Karpas-422 (cell line): ENCODE measurements at places on chromosomes 1 and 21. TPM values are rescaled to one million over a fixed set of nuclear protein-coding genes. Genes with fewer than 3 reads are reported as not detected.

FALEC gene
- 0.54 TPM in 1 of 2 replicates, not detected in the other for total RNA-seq

SFN gene
- total RNA-seq = 0.47 and 1.0 TPM in 2 replicates

ELAPOR1 gene
- 0.22 and 4.7 TPM in 2 replicates for total RNA-seq

DEPDC1 gene
- total RNA-seq = 13.3 and 36.6 TPM in 2 replicates

TMEM79 gene
- total RNA-seq = 6.1 and 9.8 TPM in 2 replicates

ATAD3C gene
- 0.51 TPM in 1 of 2 replicates, not detected in the other for total RNA-seq

SPATA21 gene
- total RNA-seq = 1.2 and 1.4 TPM in 2 replicates

A3GALT2 gene
- 0.47 TPM in 1 of 2 replicates, not detected in the other for total RNA-seq

SDHC gene
- 14.2 and 48.8 TPM in 2 replicates for total RNA-seq

SLC35F3 gene
- total RNA-seq = not detected in 2 replicates

OPTC gene
- not detected in 2 replicates for total RNA-seq

SLC44A5 gene
- 0.04 TPM in 1 of 2 replicates, not detected in the other for total RNA-seq

OR10X1 gene
- total RNA-seq = not detected in 2 replicates

TINAGL1 gene
- total RNA-seq = not detected in 2 replicates

SOD1 gene
- total RNA-seq = 275 and 350 TPM in 2 replicates

- peaks cover 5% of the 10 kb centered on the region for H3K4me1 ChIP-seq
- DNase-seq = no peak
- H3K36me3 ChIP-seq = no peaks in the 10 kb centered on the region
- no peaks in the 10 kb centered on the region for H3K27me3 ChIP-seq
- H3K4me3 ChIP-seq = no peak overlapping the region
Observed at GRCh38 chr1:183093786-183094298, 70.6 kb downstream of the LAMC1 start.

GRCh38 chr1:195761104-195761503 lies 847.1 kb downstream of the KCNT2 start:
- no peak overlapping the region for H3K27ac ChIP-seq
- H3K36me3 ChIP-seq = no peaks in the 10 kb centered on the region
- H3K4me1 ChIP-seq = no peaks in the 10 kb centered on the region
- no peaks in the 10 kb centered on the region for H3K27me3 ChIP-seq
- no peak for DNase-seq

DNA sequence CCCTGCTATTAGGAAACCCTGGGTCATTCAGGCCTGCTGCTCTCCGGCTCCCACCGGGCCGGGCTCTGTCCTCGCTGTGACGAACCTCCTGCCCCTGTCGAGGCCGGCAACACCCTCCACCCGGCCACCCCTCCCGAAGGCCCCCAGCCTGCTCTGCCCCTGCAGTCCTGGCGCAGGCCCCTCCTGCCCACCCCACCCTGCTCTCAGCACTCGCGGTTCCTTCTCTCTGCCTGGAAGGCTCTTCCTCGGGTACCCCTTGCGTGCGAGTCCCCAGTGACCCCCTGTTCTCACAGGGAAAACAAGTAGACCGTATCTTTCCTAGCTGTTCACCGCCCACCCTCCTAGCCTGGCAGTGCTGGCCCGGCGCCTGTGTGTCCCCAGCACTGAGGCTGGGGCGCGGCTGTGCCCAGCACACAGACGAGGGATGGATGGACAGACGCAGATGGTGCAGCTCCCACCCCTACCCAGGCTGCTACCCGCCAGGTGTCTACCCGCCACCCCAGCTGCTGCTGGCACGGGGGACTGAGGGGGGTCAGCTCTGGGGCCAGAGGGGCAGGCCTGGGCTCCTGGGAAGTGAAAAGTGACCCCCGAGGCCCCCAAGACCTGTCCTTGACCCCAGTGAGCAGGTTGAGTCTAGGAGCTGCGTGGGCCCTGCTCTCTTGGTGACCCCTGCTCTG lies 3.1 kb upstream of the VWA1 start:
- H3K36me3 ChIP-seq = no peaks in the 10 kb centered on the region
- H3K27ac ChIP-seq = no peak overlapping the region
- DNase-seq = no peak
- H3K27me3 ChIP-seq = no peaks in the 10 kb centered on the region
- no peaks in the 10 kb centered on the region for H3K4me1 ChIP-seq

GRCh38 chr1:183894290-183894565 lies 89.3 kb downstream of the RGL1 start:
- no peaks in the 10 kb centered on the region for H3K36me3 ChIP-seq
- H3K27me3 ChIP-seq = 0 out of 2 replicates have a peak, but pooled peaks cover 2% of the 10 kb centered on the region
- no peak overlapping the region for H3K4me3 ChIP-seq
- DNase-seq = no peak
- peaks cover 9% of the 10 kb centered on the region for H3K4me1 ChIP-seq

DNA sequence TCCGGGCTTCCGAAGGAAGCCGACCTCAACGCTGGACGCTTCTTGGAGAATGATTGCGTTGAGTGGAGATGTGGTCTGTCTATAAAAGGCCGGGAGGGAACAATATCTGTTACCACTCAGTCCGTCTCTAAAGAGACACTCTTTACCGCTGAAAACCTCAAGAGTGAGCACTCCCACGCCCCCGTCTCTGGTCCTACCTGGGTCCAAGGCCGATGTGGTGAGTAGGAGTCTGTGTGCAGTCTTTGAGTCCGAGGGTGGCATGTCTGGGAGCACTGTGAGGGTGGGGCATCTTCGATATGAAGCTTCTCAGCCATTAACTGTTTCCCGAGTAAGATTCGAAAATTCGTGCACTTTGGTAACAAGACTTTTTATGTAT lies 576 bp downstream of the ZFP69 start:
- no peaks in the 10 kb centered on the region for H3K27me3 ChIP-seq
- peak; percentile 68 for DNase-seq
- peak overlapping the region; percentile 27 for H3K27ac ChIP-seq
- peaks cover 39% of the 10 kb centered on the region for H3K36me3 ChIP-seq
- peaks cover 21% of the 10 kb centered on the region for H3K4me1 ChIP-seq

DNA sequence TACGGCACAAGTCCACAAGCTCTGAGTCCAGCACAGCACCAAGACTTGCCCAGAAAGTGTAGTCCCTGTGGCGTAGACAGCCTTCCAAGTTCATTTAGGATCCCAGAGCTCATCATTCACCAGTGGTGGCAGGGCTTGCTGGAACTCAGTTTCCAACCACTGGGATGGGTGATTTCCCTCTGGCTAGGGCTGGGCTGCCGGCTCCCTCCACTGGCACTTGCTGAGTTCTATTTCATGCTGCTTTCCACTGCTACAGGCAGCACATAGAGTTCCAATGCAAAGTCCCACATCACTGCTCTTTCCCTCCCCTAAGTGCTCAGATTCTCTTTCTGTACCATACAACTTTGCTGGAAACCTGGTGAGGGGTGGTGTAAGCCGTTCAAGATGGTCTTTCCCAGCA lies 510.3 kb upstream of the TMPRSS15 start:
- no peaks in the 10 kb centered on the region for H3K27me3 ChIP-seq
- no peak overlapping the region for H3K27ac ChIP-seq
- DNase-seq = no peak
- no peak overlapping the region for H3K4me3 ChIP-seq

GRCh38 chr1:243903041-243903440 lies 53.0 kb upstream of the AKT3 start:
- H3K27me3 ChIP-seq = no peaks in the 10 kb centered on the region
- no peak overlapping the region for H3K27ac ChIP-seq
- no peaks in the 10 kb centered on the region for H3K4me1 ChIP-seq
- H3K36me3 ChIP-seq = no peaks in the 10 kb centered on the region

DNA sequence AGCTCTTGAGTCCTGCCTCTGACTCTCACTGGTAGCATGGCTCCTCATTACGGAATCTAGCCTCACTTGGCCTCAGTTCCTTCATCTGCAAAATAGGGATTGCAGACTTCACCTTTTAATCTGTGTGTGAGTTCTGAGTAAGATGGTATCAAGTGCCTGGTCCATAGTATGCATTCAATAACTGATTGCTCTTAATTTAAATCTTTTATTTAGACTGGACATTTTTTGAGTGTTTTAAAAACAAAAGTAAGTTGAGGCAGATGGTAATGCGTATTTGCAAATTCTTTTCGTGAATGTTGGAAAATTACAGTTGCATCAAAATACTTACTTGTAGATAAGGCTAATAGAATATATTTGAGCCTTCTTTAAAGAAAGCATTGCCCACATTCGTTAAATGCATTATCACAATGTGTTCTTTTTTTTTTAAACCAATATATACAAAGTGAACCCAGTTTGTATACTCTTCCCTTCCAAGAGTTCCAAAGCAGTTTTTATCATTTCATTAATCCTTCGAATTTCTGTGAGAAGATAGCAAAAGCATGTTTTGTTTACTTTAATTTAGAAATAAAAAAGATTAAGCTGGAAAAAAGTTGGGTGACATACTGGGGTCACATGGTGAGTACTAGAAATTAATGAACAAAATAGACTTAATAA lies 8.1 kb downstream of the DNM3 start:
- DNase-seq = no peak
- H3K27ac ChIP-seq = no peak overlapping the region
- no peaks in the 10 kb centered on the region for H3K36me3 ChIP-seq
- no peaks in the 10 kb centered on the region for H3K4me1 ChIP-seq
- H3K4me3 ChIP-seq = no peak overlapping the region

DNA sequence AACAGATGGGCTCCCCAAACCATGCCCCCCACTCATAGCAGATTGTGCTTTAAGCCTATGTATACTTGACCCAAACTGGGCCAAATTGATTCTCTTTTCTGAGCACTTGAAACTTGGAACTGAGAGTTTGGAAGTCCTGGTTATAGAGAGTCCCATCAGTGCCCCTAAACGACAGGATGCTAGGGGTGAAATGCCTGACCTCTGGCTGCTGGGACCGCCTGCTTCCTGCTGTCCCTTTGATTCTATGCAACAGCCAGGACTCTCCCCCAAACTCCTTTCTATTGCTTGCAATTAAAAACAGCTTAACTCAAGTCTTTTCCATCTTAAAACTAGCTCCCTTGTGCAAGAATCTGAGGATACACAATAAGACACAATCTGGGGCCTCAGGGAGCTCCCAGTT lies 4.7 kb downstream of the C1orf210 start:
- DNase-seq = no peak
- no peak overlapping the region for H3K27ac ChIP-seq
- H3K4me1 ChIP-seq = no peaks in the 10 kb centered on the region
- H3K27me3 ChIP-seq = no peaks in the 10 kb centered on the region
- H3K4me3 ChIP-seq = no peak overlapping the region
- no peaks in the 10 kb centered on the region for H3K36me3 ChIP-seq

DNA sequence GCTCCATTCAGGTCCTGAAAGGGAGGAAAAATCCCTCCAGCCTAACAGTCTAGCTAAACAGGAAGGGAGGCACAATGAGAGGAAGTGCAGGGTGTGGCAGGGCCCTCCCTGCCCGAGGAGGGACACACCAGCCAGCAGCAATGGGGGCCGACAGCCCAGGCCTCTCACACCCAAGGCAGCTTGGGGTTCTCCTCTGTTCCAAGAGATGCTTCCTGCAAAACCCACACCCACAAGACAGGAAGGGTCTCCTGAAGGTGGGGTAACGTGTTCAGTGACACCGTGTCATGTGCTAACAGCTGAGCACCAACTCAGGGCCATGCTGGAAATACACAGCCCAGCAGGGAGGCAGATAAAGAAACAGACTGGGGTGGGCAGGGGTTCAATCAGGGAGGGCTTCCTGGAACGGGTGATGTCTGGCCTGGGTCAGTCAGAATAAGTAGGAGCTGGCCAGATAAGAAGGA lies 10.2 kb downstream of the ECE1 start:
- 0 out of 2 replicates have a peak overlapping the region, but pooled peaks have one; percentile 24 for H3K27ac ChIP-seq
- no peaks in the 10 kb centered on the region for H3K27me3 ChIP-seq
- H3K36me3 ChIP-seq = peaks cover 11% of the 10 kb centered on the region; the same call in 1 of the 2 replicates
- H3K4me3 ChIP-seq = no peak overlapping the region

DNA sequence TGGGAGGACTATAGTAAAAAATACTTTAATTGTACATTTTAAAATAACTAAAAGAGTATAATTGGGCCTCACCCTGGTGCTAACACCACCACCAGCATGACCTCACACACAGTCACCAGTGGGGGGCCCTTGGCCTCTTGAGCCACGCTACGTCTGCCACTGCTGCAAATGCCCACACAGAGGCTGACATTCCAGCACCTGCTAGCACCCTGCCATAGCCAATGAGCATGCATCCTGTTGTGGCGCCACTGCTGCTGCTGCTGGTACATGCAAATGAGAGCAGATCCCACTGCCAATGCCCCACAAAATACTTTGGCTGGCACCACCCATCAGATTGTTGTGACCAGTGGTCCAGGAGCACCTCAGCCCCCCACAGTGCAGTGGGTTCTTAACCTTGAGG lies 31.5 kb upstream of the TNR start:
- DNase-seq = no peak

DNA sequence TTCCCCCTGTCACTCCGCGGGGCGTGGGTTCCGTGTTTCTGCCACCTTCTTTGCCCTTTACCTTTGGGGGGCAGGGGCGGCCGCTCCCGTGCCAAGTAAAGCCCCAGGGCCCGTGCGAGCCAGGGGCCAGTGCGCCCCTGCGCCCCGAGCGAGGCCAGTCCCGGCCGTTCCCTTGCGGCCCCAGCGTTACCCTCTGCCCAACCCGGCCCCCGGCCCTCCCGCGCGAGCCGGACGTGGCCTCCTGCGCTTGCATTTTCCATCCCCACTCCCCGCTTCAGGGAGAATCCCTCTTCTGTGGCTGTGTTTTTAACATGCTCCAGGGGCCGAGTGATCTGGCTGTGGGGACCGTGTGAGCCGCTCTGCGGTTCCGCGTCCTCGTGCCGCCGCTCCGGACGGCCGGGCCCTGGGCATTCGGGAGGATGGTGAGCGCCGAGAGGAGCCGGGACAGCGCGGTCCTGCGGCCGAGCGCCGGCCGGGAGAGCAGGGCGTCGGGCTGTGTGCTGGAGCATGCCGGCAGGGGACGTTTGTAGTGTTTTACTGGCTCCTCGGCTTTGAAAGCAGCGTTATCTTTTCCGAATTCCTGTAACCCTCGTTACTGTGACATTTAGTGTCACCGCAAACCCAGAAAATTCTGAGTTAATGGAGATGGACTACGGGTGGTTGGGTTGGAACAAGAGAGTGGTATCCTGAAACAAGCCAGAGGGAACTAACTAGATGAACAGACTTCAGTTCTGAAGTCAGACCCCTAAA lies 1.0 kb downstream of the GALNT2 start:
- no peaks in the 10 kb centered on the region for H3K36me3 ChIP-seq
- peaks cover 25% of the 10 kb centered on the region for H3K4me1 ChIP-seq
- H3K4me3 ChIP-seq = peak overlapping the region; percentile 85
- H3K27me3 ChIP-seq = no peaks in the 10 kb centered on the region
- H3K27ac ChIP-seq = no peak overlapping the region
- no peak for DNase-seq

- no peak for DNase-seq
Observed at GRCh38 chr1:44511769-44512168, 106.7 kb downstream of the RNF220 start.

DNA sequence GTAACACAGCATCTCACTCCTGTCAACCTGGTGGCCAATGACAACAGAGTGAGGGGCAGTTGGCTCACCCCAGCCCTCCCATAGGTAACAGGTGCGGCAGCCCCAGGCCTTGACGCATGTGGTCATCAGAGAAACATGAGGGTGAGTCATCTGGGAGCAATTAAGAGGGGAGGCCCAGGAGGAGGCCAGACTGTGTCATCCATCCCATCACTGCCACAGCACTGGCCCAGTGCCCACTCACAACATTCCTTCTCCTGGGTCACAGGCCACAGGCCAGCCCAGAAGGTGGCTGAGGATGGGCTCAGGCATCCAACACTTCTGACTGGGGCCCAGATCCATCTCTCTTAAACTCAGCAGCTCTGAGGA lies 17.1 kb downstream of the TEX35 start:
- H3K27me3 ChIP-seq = no peaks in the 10 kb centered on the region
- no peak overlapping the region for H3K4me3 ChIP-seq
- no peak for DNase-seq
- peaks cover 9% of the 10 kb centered on the region for H3K4me1 ChIP-seq
- no peaks in the 10 kb centered on the region for H3K36me3 ChIP-seq
- H3K27ac ChIP-seq = no peak overlapping the region
